ENCODE measurements at places on chromosomes 7 and 10.

GRCh38 chr10:6167456-6167855 is 35.3 kb upstream of the PFKFB3 start:
- no peak for DNase-seq

GRCh38 chr7:98168181-98168903 is 42.9 kb upstream of the BHLHA15 start:
- DNase-seq: peak; percentile 22

GRCh38 chr10:77527839-77528238 is 109.8 kb downstream of the KCNMA1 start:
- DNase-seq: no peak

- DNase-seq: no peak
Observed at GRCh38 chr7:127152423-127152822, 100.3 kb downstream of the GRM8 start.

- DNase-seq: no peak
Observed at GRCh38 chr7:6489612-6490011, 41.9 kb upstream of the DAGLB start.

DNA sequence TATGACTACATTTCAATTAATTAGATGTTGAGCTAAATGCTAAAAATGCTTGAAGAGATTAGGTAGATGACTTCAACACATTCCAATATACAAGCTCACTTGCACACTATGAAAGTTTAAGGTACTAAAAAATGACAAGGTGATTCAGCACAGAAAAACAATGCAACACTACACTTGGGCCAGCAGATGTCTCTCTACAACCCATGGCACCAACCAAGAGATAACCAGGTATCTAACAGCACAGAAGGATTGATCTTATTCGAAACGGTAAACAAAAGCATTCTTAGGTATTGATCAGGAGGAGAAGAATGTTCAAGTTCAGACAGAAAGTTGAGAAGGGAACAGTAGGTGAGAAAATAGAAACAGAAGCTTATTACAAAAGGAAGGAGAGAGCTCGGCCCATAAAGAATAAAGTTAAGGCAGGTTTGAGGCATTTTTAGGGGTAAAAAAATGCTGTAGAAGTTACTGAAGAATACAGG is 248.2 kb upstream of the KLF14 start:
- DNase-seq: no peak

GRCh38 chr10:124798364-124798763 is 3.3 kb upstream of the ABRAXAS2 start:
- DNase-seq: no peak

GRCh38 chr7:156927571-156928405 is 21.7 kb upstream of the NOM1 start:
- DNase-seq: no peak

GRCh38 chr10:86191166-86191565 is 175.4 kb downstream of the GRID1 start:
- no peak for DNase-seq

GRCh38 chr7:23467291-23467805 is 2.9 kb downstream of the IGF2BP3 start:
- DNase-seq: no peak

GRCh38 chr7:30473903-30474302 is 4.7 kb downstream of the NOD1 start:
- DNase-seq: no peak

DNA sequence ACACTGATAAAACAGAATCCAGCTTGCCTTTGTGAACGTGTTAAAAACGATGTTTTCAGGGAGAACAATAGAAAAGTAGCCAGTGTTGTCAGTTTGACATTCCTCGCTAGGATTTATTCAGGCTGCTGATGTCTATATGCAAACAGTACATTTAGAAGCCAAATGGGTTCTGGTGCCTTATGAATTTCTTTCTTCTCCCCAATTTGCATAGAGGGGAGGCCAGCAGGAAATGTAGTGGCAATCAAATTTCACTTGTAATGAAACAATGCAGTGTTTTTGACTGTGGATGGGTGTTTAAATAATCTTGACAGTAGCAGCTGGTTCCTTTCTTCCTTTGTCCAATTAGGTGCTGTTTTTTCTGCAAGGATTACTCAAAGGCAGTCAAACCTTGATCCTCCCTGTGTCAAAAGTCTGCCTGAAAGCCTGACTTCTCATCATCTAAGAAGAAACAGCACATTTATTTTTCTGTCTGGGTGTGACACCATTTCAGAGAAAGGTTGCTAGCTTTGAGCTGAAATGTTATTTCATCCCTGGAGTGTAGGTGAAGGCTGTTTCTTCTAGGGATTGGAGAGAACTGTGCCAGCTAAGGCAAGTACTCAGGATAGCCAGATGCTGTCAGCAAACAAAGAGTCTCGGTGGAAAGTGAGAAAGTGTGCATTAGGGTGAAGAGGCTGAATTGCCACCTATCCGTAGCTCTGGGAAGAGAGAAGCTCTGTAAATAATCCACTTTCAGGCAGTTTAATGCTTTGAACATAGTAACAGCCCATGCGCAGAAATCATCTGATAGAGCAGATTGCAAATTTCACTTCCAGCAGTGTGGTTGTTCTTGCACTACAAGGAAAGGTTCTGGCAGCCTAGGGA is 36.6 kb upstream of the ZNRF2 start:
- DNase-seq: no peak

- DNase-seq: no peak
Observed at GRCh38 chr7:157293413-157293788, 43.4 kb upstream of the DNAJB6 start.

- DNase-seq: no peak
Observed at GRCh38 chr10:125802739-125803138, 20.3 kb downstream of the UROS start.

DNA sequence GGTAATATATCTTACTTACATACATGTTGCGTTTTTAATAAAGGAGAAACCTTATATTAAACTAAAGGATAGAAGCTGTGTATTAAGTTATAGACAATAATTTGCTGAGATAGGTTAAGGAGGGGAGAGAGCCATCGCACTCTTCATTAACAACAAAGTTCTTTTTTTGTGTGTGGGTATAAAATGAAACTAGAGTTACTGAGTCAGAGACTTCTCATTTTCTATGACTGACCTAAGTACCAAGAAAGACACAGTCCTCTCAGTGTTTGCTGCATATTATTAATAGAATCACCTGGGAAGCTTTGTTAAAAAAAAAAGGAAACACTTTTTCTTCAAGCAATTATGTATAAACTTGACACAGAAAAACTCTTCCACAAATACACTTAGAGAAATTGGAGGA is 31.4 kb downstream of the FEZF1 start:
- DNase-seq: no peak

- no peak for DNase-seq
Observed at GRCh38 chr10:88437411-88437810, 145.7 kb downstream of the RNLS start.

DNA sequence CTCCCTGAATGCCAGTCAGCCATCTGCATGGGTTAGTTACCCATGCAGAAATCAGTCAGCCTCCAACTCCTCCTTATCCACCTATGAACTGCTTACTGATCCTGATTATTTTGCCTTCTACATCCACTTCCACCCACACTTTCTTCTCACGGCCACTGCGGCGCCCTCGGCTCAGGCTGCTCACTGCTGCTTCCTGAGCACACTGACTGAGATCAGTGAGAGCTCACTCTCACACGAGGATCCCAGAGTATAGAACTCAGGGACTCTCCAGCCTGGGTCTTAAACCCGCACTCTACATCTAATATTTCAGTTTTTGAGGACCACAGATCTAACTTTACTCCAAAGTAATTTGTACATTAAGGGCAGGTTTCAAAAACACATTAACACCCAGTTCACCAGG is 64.4 kb downstream of the GRB10 start:
- no peak for DNase-seq

- no peak for DNase-seq
Observed at GRCh38 chr10:57968328-57969016, 299.2 kb downstream of the IPMK start.

- no peak for DNase-seq
Observed at GRCh38 chr10:46317370-46317769, 30.6 kb downstream of the ANTXRL start.

DNA sequence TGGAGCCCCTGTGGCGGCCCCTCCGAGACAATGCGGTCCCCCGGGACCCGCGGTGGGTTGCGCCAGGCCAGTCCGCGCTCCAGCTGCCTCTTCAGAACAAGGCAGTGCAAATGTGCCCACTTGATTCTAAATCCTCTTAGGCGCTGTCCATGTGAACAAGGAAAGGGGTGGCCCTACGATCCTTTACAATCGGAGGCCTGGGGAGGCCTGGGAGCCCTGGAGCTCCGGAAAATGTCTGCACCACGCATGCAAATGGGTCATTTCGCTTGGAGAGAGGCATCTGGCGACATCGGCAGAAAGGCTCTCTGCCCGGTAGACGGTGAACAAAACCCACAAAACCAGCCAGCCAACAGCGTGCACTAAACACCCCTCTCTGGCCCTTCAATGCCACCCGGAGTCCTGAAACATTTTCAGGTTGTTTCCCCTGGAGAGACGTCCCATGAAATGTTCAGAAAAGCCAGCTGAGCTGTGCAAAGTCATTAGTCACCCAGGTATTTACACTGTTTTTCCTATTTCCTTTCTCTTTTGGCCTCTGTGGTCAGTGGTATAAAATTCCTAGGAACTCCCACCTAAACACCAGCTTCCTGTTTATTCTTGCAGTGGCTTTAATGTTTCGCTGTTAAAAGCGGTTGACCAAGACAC is 102.8 kb upstream of the ZNF438 start:
- DNase-seq: no peak

- no peak for DNase-seq
Observed at GRCh38 chr7:135741905-135742304, 6.7 kb downstream of the FAM180A start.

- no peak for DNase-seq
Observed at GRCh38 chr10:24998044-24998443, 17.9 kb downstream of the ENKUR start.

- no peak for DNase-seq
Observed at GRCh38 chr7:155412416-155413253, 45.3 kb upstream of the EN2 start.

GRCh38 chr7:148151778-148152177 is 438.8 kb upstream of the C7orf33 start:
- DNase-seq: no peak

DNA sequence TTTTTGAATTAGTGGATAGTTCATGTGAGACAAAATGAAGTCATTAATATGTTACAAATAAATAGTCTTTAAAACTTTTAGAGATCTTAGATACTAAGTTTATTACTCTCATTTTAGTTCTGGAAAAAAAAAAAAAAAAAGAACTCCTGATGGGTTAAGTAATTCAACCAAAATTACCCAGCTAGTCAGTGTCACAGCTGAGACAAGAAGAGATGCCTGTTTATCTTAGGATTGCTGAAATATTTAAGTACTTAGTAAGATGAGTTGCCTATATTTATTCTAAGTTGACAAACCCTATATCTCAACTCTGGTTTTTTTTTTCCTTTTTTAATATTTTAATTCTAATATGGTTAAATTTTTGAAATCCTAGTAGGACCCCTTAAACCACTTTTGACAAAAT is 781.0 kb upstream of the LRRN3 start:
- no peak for DNase-seq

GRCh38 chr10:14660831-14661230 is 113.9 kb downstream of the FAM107B start:
- DNase-seq: no peak

GRCh38 chr7:136336932-136337331 is 359.8 kb upstream of the MTPN start:
- DNase-seq: no peak

DNA sequence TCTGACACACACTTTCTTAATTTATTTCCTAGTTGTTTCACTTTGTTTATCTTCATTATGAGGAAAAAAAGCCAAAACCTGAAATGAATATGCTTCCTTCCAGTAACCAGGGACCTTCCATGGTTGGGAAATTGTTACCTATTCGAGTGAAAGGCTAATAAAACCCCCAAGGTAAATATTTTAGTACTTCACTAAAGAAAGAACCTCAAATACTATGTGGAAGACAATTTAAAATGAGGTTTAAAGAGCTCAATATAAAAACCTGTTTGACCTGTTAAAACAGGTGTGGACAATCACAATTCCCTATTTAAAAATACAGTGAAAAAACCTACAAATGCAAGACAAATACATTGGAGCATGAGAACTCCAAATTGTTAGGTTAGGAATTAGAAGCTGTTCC is 192.6 kb downstream of the CFTR start:
- no peak for DNase-seq

GRCh38 chr10:6722616-6723004 is 142.5 kb upstream of the PRKCQ start:
- DNase-seq: no peak

DNA sequence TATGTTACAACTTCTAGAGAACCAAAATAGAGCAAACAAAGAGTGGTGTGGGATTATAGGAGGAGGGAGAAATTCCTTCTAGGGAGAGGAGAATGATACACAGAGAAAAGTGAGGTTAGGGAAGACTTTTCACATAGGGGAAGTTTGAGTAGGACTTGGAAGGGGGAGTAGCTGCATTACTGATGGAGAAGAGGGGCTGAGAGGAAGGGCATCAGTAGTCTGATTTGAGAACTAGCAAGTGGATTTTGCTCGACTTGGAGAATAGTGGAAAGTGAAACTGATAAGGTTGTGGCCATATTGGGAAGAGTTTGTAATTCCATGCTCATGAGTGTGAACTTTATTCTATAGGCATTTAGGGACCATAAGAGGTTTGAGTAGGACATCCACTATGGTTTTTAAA is 6.1 kb downstream of the NRF1 start:
- no peak for DNase-seq

GRCh38 chr10:24096281-24096680 is 112.7 kb upstream of the KIAA1217 start:
- no peak for DNase-seq
